ENCODE measurements at places on chromosomes 16 and 17.

- no peak for DNase-seq
Measured at GRCh38 chr17:61219460-61219859, 180.2 kb upstream of the TBX2 start.

GRCh38 chr17:47696717-47697642 is 3.0 kb downstream of the TBKBP1 start:
- no peak for DNase-seq

DNA sequence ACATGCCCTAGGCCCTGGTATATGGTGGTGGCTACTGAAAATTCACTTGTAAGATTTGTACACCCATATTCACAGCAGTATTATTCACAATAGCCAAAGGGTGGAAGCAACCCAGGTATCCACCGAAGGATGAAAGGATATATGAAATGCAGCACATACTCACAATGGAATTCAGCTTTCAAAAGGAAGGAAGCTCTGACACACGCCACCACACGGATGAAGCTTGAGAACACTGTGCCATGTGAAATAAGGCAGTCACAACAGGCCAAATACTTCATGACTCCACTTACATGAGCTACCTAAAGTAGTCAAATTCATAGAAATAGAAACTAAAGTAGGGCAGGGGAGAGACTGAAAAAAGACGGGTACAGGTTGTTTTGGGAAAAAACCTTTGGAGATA is 2.9 kb downstream of the XPO6 start:
- DNase-seq, result no peak

GRCh38 chr17:75096082-75096625 is 8.4 kb downstream of the SLC16A5 start:
- no peak for DNase-seq

DNA sequence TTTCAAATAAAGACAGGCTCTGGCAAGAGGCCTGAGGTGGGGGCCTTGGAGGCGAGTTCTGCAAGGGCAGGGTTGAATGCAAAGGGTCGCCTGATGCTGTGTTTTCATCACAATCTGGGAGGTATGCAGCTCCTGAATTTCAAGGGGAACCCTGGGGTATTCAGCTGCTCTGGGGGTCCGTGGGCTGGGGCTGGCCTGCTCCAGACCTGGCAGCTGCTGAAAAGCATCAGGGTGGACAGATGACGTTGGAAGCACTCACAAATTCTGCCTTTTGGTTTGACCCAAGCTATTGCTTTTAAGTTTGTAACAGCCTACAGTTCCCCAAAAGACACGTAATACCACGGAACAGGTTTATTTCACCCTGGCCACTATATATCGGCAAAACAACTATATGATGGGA is 1.3 kb downstream of the DNAH17 start:
- no peak for DNase-seq

DNA sequence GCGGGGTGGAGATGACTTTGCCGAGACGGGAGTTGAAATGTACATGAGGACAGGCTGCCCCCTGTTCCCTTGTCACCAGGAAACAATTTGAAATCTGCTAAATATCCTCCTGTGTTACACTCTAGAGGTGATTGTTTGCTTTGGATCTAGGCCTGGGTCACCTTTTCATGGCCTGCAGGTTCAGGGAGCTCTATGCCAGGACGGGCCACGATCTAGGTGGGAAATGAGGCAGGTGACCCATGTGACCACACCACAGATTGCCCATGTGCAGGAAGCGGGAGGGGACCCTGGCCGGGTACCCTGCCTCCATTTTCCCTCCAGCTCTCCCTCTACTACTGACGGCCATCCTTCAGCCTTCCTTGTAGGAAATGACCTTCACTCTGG is 43.4 kb downstream of the MEAK7 start:
- DNase-seq, result no peak

GRCh38 chr16:55001931-55002330 is 71.3 kb downstream of the IRX5 start:
- DNase-seq, result no peak

DNA sequence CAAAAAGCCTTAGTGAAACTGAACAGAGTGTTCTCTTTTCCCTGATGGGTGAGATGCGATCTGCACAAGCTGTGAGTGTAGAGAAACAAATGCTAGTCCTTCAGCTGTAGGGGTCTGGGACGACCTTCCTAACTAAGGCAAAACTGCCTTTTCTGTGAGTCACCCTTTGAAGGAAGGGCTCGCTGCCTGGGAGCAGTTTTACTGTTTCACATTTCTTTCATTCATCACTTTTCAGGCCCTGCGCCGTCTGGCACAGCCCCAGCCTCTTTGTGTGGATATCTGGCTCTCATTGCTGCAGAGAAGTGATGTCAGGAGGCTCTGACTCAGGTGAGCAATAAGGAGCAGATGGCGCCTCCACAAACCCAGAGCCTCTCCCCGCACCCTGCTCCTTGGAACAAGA is 57.4 kb downstream of the HS3ST3A1 start:
- no peak for DNase-seq

DNA sequence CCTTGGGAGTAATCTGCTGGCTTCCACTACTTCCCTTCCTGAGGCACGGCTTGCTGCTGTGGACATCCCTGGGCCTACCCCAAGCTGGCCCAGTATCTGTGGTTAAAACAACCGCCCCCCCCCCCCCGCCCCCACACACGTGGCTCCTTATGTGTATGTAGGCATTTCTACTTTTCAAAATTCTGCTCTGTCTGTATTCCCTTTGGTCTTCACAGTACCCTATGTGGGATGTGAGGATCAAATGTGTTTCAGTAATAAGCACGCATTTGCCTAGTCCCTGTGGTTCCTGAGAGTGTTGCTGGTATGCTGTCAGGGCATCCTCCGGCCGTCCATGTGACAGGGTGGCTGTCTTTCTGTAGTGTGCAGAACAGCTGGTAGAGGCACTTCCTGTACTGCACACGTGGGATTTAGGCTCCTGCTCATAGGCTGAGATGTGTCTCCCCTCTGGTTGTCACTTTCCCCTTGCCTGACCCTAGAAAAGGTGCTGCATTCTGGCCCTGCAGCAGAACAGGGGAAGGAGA is 2.2 kb downstream of the NT5M start:
- peak; percentile 38 for DNase-seq

DNA sequence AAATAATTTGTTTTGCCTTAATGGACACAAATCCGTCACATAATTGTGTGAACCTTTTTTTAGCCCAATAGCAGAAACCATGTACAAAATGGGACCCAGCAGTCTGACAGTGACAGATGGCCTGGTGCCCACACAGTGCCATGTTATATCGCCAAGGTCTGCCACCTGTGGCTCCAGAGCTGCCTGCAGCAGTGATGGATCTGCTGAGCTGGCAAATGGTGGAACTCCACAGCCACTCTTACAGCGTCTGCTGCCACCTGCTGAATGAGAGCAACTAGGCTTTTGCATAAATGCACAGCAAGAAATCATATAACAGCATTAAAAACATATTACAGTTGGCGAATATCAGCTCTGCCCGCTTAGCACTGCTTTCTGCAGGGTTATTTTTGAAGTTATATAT is 59.4 kb downstream of the NUP93 start:
- no peak for DNase-seq

GRCh38 chr17:17959520-17960361 is 12.5 kb downstream of the TOM1L2 start:
- DNase-seq, result peak; percentile 49

DNA sequence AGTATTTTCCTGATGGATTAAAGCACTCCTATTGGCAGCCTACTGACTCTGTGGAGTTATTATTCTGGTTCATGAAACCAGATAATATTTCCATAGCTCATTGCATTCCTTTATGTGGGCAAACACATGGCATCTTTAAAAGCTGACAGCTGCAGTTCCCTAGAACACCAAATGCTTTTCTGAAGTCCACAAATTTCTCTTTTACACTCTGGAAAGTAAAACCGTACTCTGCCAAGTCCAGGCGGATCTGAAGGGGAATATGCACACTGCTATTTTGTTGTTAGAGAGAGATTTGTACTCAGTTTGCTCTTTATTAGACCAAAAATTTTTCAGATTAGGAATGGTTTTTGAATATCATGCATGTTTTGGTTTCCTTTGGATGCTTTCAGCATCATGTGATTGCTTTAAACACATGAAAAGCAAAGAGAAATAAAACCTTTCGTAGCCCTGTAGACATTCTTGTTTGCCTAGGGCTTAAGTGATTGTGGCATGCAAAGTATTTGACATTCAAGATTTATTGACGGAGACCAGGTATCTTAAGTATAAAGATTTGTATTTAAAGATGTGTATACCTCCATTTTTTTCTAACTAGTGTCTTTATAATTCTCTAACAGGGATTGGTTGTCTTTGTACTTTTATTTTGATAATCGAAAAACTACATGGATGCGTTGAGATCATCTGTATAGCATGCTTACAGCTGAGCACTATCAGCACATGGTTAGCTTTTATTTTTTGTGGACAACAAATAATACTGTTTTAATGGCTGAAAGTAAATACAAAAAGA is 19.5 kb downstream of the SEC14L1 start:
- DNase-seq, result no peak
